ENCODE measurements at places on chromosomes 1 and 21.

DNA sequence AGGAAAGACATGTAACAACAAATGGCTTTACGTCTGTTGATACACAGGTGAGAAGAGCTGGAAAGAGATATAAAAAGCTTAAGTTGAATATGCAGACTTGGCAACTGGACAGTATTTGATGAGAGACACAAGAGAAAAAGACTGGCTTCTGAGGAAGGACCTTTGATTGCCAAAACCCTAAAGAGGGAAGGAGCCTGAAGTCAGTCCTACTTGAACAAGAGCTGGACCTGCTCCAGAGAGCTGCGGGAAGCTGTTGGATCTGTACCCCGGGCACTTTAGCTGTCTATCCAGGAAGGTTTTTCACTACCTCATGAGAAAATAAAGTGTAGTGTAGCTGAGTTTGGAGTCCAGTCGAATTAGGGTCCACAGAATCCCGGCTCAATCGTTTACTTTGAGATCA lies 25.3 kb upstream of the LRRC8B start:
- DNase-seq, result no peak

- no peak for DNase-seq
These were observed 11.7 kb downstream of the AVPR1B start for GRCh38 chr1:206105464-206105995.

GRCh38 chr1:69535490-69535889 lies 32.2 kb upstream of the LRRC7 start:
- DNase-seq, result no peak

- DNase-seq, result no peak
These were observed 60.2 kb downstream of the TOMM20 start for GRCh38 chr1:235068158-235069121.

GRCh38 chr1:119783354-119784185 lies 14.9 kb upstream of the HMGCS2 start:
- no peak for DNase-seq
